MCF 10A (cell line): ENCODE measurements at places on chromosomes 6 and 20. TPM values are rescaled to one million over a fixed set of nuclear protein-coding genes. Genes with fewer than 3 reads are reported as not detected.

The TMEM74B gene
- not detected in 2 replicates for total RNA-seq

The ABHD16A gene
- total RNA-seq: 32.1 and 42.7 TPM in 2 replicates

The COL12A1 gene
- 110 and 136 TPM in 2 replicates for total RNA-seq

The MAP7 gene
- total RNA-seq: 15.4 and 17.2 TPM in 2 replicates

DNA sequence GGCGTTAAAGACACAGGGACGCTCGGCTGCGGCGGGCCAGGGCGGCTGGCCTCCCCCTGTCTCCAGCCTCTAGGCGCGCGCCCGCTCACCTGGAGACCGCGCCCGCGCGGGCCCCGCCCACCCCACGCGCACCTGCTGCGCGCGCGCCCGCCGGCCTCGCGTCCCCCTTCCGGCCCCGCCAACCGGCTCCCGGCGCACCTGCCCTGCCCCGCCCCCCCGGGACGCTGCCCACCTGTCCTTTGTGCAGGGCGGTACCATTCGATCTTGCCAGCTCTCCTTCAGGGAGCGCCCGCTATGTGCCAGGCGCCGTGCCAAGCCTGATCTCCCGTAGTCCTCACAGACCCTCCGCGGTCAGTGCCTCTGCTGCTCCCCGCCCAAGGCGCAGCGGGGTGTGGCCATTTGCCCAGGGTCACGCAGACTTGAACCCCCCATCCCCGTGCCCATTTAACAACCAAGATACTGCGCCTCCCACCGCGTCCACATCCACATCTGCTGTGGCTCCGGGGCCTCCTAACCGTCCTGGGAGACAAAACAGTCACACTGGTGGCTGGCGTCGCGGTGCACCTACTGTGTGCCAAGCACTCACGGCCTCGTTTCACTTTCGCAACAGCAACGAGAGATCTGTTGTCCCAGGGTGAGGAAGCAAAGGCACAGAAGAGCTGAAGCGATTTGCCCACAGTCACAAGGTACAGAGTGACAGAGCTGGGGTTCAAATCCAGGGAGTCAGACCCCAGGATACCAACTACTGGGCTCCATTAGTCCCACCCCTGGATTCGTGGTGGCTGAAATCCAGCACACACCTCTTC, 48.1 kb downstream of the NOL4L start:
- DNase-seq: no peak

GRCh38 chr6:158303210-158303731, 9.0 kb upstream of the TULP4 start:
- no peak for DNase-seq

DNA sequence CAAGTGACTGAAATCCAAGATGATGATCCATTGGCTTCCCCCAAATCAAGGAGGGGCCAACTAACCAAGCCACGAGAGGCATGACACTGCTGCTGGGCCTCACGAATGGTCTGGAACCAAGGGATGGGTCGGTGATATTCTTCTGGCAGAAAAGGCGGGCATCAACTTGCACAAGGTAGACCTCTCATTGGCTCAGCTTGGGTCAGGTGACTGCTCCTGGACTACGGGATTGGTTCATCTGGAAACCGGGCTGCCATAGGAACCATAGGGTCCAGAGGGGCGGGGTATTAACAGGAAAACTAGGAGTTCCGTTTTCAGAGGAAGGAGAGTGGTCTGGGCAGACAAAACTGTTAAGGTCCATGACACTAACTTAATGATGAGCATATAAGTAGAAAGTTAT, 100.9 kb downstream of the TFAP2C start:
- DNase-seq: no peak

- no peak for DNase-seq
These were observed 285.2 kb upstream of the PLCB4 start for GRCh38 chr20:8783734-8784133.

DNA sequence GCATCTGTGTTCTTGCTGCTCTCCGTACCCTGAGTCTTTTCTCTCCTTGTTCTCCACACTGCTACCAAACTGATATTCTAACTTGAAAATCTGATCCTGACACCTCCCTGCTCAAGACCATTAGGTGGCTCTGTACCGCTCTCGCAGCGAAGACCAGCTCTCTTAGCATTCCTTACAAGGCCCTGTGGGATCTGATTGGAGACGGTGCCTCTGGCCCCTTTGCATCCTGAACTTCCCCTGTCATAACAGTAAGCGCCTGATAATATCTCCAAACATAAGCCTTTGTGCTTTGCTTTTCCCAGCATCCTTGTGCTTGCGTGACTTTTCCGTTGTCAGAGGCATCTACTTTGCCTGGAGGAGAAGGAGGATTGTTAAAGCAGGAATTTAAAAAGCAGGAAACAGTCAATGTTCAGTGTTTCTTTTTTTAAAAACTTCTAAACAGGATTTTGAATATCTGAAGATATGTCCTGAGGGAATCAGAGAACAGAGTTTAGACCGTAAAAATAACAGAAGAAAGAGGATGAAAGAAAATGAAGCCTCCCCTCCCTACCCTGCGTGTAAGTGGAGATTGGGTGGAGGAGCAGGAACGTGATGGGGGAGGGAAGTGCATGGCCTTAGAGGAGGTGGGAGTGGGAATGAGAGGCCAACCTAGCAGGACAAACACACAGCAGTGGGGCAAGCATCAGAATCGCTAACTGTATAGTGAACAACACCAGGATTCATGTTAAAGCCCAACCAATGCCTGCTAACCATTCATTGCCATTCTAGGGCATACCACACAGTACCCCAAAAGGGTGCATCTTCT, 89.2 kb upstream of the STMND1 start:
- no peak for DNase-seq
